ENCODE measurements at places on chromosomes 7 and 10.

- no peak for DNase-seq
Measured at GRCh38 chr10:29596826-29597225, 37.9 kb downstream of the SVIL start.

DNA sequence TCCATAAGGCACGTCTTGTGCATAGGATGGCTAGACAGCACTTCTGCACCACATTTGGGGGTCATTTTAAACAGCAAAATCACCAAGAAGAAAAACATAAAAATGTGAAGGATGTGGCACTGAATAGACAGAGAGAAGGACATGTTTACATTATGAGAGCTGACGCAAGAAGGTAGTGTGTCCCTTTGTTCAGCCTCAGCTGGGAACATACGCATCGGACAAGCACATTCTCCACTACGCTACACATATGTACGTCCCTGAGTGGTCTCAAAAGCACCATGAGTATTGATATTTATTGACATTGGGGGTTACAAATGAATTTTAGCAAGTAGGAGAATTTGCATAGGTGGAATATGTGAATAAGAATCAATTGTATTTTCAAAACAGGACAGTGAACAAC, 20.2 kb downstream of the DDC start:
- DNase-seq: no peak

- no peak for DNase-seq
Measured at GRCh38 chr7:36880108-36880507, 155.8 kb upstream of the AOAH start.

- DNase-seq: no peak
Measured at GRCh38 chr10:118968060-118968459, 61.5 kb upstream of the NANOS1 start.

Measured in DMS 273 treated with DMSO at 0.1 percent for 48 hours (cell line).